Chondrocyte (in vitro differentiated cells): ENCODE measurements at places on chromosomes 6 and 20.

- DNase-seq: no peak
- no peak overlapping the region for H3K4me3 ChIP-seq
- no peaks in the 10 kb centered on the region for H3K4me1 ChIP-seq
- H3K27me3 ChIP-seq: no peaks in the 10 kb centered on the region
These were observed 766 bp upstream of the TINAG start for GRCh38 chr6:54307439-54307910.

DNA sequence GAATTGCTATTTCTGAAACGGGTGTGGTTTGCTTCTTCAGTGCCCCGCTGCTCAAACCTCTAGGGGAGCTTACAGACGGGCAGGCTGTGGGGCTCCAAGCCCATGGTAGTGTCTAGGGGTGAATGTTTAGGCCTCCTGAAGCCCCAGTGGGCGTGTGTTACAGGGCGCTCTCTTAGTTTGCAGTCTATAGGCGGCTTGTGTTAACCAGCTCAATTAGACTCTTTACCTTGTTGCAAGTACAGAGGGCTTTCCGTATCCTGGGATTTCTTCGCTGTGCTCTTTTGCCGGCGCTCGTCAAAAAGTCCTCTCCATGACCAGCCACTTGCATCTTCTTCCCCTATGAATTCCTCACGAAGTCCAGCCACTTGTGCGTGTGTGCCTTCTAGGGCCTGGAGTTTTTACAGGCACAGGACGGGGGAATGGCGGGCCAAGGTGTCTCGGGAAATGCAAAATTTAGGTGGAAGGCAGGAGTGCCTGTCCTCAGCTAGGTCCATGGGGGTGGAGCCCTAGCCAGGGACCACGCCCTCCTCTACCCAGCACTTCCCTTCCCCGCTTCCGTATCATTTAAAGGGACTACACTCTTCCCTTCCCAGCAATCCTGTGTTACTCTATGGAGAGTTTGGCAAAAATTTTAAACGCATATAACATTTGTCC, 94.5 kb downstream of the HTR1B start:
- H3K4me3 ChIP-seq: peak overlapping the region; percentile 86
- no peaks in the 10 kb centered on the region for H3K36me3 ChIP-seq
- peaks cover 15% of the 10 kb centered on the region for H3K27me3 ChIP-seq
- DNase-seq: no peak

- H3K36me3 ChIP-seq: no peaks in the 10 kb centered on the region
- no peak overlapping the region for H3K27ac ChIP-seq
- DNase-seq: no peak
- H3K4me1 ChIP-seq: peaks cover 45% of the 10 kb centered on the region
These were observed 450.9 kb downstream of the GJA1 start for GRCh38 chr6:121886223-121886830.

- no peak overlapping the region for H3K27ac ChIP-seq
- no peaks in the 10 kb centered on the region for H3K4me1 ChIP-seq
- H3K36me3 ChIP-seq: no peaks in the 10 kb centered on the region
- no peak for DNase-seq
- H3K27me3 ChIP-seq: no peaks in the 10 kb centered on the region
- H3K4me3 ChIP-seq: no peak overlapping the region
These were observed 52.9 kb upstream of the FABP7 start for GRCh38 chr6:122726649-122727048.

GRCh38 chr6:159095616-159096015, 50.8 kb upstream of the TAGAP start:
- peaks cover 5% of the 10 kb centered on the region for H3K27me3 ChIP-seq
- DNase-seq: no peak
- peaks cover 3% of the 10 kb centered on the region for H3K4me1 ChIP-seq
- no peaks in the 10 kb centered on the region for H3K36me3 ChIP-seq

GRCh38 chr6:135390458-135390857, 107.1 kb downstream of the AHI1 start:
- no peaks in the 10 kb centered on the region for H3K4me1 ChIP-seq
- DNase-seq: no peak
- peaks cover 7% of the 10 kb centered on the region for H3K36me3 ChIP-seq
- no peaks in the 10 kb centered on the region for H3K27me3 ChIP-seq

GRCh38 chr6:31860349-31860748, 2.3 kb downstream of the NEU1 start:
- H3K4me3 ChIP-seq: no peak overlapping the region
- peaks cover 13% of the 10 kb centered on the region for H3K36me3 ChIP-seq
- no peaks in the 10 kb centered on the region for H3K27me3 ChIP-seq
- no peak for DNase-seq
- no peak overlapping the region for H3K27ac ChIP-seq
- peaks cover 20% of the 10 kb centered on the region for H3K4me1 ChIP-seq

- H3K27ac ChIP-seq: no peak overlapping the region
- no peaks in the 10 kb centered on the region for H3K4me1 ChIP-seq
- no peak for DNase-seq
- H3K4me3 ChIP-seq: no peak overlapping the region
- peaks cover 25% of the 10 kb centered on the region for H3K27me3 ChIP-seq
- no peaks in the 10 kb centered on the region for H3K36me3 ChIP-seq
These were observed 8.9 kb upstream of the UNC93A start for GRCh38 chr6:167282165-167282564.
